Activated T-helper 17 cell treated with anti-CD3 and anti-CD28 coated beads, Interleukin-2, amount 50 U/mL, for 72 hours (primary cell): ENCODE measurements at places on chromosomes 7 and 10. TPM values are rescaled to one million over a fixed set of nuclear protein-coding genes. Genes with fewer than 3 reads are reported as not detected.

NME8 gene
- total RNA-seq: not detected

CLCN1 gene
- total RNA-seq: 0.11 TPM

PRSS1 gene
- not detected for total RNA-seq

NEUROG3 gene
- total RNA-seq: 1.1 TPM

FAM185A gene
- total RNA-seq: 11.3 TPM

ELN gene
- total RNA-seq: not detected

VIM gene
- total RNA-seq: 1,699 TPM

PPA1 gene
- 260 TPM for total RNA-seq

TMEM196 gene
- total RNA-seq: not detected

CCNJ gene
- total RNA-seq: 7.9 TPM

MYO1G gene
- total RNA-seq: 316 TPM
